ENCODE measurements at places on chromosomes 16 and 17. TPM values are rescaled to one million over a fixed set of nuclear protein-coding genes. Genes with fewer than 3 reads are reported as not detected.

BRIP1 gene
- polyA plus RNA-seq: 0.05 TPM

UBE2G1 gene
- polyA plus RNA-seq: 24.0 TPM

- no peak for DNase-seq
These were observed 447.3 kb downstream of the HS3ST3B1 start for GRCh38 chr17:14748036-14748710.

- DNase-seq: peak; percentile 58
These were observed 12.0 kb downstream of the UNC13D start for GRCh38 chr17:75832164-75832651.

DNA sequence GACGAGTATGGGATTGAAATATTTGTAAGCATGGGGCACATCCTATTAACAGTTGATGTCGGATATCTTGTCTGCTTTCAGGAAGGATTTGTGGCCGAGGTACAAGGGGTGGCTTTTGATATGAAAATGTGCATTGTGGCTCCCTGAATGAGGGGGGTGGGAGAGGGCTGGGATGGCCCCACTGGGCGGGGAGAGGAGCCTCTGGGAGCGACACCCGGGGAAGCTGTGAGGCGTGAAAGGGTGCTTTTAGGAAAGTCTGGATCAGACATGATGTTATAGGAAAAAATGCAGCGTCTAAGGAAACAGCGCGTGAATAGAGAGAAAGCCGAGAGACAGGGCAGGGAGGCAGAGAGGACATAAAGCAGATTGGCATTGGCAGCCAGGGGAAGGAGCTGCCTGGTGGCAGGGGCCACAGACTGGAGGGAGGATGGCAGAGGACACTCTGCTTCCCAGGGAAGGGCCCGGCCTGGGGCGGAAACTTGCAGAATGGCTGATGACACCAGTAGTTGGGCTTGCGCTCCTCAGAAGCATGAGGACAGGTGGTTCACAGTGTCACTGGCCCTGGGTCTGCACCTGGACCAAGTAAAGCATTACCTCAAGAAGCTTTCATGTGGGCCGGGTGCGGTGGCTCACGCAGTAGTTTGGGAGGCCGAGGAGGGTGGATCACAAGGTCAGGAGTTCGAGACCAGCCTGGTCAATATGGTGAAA is 95.7 kb downstream of the NTN1 start:
- DNase-seq: no peak

DNA sequence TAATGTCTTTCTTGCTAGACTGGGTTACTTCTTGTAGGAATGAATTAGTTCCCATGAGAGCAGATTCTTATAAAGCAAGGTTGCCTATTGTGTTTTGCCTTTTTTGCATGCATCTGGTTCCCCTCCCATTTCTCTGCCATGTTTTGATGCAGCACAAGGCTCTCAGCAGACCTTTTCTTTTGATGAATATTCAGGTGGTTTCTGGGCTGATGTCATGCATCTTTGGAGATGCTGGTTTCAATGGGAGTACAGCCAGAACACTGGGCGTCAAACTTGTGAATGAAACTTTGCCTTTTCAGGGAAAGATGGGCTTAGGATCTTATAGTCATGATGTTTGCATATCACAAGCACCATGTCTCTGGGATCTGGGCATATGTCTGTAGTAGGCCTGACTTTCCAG is 111.7 kb upstream of the CCL2 start:
- no peak for DNase-seq

Measured in right cardiac atrium (tissue), 5 donors.